ENCODE measurements at places on chromosomes 2 and 18.
A peak's percentile ranks its signal among the peaks of the same experiment; 100 is the strongest.

DNA sequence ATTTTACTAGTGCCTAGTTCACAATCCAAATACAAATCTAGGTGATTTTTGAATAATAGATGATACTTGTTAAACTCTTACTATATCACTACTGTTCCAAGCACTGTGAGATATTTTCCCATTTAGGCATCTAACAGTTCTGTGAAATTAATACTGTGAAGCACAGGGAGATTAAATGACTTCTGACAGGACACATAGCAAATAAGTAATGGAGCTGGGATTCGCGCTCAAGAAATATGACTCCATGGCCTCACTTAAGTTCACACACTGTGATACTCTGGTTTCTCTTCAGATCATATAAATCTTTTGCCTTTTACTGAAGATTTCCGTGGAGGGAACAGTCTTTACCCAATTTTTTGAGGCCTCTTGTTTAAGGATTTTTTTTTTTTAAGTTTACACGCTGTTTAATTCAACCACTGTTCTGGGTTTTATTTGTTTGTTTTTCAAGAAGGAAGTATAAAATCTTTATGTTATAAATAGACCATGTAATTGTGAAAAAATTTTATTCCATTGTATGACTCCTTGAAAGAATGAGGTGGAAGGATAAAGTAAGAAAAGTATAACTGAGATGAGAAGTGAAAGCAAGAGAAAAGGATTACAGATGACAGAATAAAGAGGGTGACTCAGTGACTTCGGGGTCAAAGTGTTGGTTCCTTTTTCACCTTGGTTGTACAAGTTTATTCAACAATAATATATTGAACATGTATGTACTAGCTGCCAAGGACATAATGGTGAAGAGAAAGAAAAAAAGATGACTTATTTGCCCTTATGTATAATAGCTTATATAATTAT lies 30.2 kb downstream of the RBM45 start:
- peak; percentile 29 for DNase-seq

GRCh38 chr2:226256709-226257376 lies 542.8 kb downstream of the IRS1 start:
- DNase-seq, result peak; percentile 16

DNA sequence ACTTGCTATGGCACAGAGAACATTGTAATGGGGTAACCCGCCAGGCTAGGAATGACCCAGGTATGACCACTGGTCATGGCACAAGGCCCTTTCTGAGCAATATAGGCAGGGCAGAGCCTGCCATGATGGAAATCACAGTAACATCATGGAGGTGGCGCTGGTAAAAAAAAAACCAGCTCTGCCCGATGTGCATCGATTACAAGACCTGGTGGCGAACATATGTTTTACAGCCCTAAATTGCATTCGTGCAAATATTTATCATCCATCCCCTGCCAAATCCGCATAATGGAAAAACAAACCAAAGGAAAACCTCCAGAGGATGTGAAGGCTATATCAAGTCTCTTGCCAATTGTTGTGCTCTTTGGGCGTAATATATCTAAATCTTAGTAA lies 60.6 kb downstream of the SEMA4F start:
- DNase-seq, result no peak

DNA sequence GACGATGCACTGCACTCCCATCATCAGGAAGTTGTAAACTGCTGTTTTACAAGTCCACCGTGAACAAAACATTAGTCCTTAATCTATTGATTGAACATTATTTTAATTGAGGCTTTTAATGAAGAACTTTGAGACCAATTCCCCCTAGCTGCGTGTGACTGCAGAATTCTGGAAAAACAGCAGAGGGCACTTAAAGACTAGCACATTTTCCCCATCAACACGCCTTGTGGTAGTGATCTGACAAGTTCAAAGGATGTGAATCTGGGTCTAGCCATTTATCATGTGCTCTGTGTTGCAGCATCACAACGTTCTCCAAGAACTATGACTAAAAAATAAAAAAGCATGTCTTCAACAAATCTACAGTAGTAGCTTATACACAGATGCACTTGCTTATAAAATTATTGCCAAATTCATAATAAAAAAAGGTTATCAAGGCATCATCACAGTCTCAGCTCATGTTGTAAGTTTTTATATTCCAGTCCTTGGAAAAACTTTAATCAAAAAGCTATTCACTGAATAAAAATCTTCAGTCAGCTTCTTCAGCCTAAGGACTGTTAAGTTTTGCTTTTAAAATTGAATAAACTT lies 35.8 kb downstream of the SKOR2 start:
- peak; percentile 6 for DNase-seq

DNA sequence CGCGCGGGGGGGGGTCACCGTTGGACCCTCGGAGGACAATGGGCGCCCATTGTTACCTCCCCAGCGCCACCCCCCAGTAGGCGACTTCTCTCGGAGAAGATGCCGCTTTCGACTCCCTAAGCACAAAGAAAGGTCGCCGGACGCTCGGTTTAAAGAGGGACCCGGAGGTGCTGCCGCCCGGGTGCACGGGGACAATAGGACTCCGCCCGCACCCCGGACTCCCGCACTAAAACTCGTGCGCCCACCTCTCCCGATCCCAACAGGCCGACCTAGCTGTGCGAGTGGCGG lies 318 bp upstream of the CDC42EP3 start:
- DNase-seq, result no peak

- DNase-seq, result no peak
These were observed 3.2 kb downstream of the SH3YL1 start for GRCh38 chr2:260507-261161.

DNA sequence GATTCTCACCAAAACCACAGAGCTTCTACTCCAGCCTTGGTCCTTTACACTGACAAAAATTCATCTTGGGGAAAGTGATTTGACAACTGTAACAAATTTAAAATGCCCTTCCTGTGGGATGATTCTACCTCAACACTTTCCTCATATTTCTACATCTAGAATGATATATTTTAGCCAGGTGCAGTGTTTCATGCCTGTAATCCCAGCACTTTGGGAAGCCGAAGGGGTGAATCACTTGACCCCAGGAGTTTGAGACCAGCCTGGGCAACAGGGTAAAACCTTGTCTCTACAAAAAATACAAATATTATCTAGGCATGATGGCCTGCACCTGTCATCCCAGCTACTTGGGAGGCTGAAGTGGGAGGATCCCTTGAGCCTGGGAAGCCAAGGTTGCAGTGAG lies 408.6 kb downstream of the CDH7 start:
- DNase-seq, result no peak

DNA sequence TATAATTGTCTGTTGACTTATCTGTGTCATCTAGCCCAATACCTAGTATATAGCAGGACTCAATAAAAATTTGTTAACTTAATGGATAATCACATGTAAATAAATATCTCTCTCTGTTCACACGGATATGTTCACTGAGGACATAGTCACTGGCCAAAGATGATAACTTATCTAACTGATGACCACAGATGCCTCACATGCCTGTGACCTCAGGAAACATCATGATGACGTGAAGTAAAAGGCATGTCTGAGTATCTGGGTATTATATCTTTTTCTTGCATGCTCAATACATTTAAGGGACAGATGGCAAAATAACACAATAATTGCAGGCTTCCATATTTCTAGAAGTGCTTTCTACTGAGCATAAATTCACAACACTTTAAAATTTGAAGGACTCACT lies 41.4 kb upstream of the PARD3B start:
- DNase-seq, result no peak

- DNase-seq, result no peak
These were observed 16.2 kb downstream of the ATIC start for GRCh38 chr2:215328066-215328465.

- DNase-seq, result no peak
These were observed 79.2 kb downstream of the ZNF532 start for GRCh38 chr18:58943896-58944295.

- DNase-seq, result peak; percentile 63
These were observed 11.4 kb downstream of the RAB31 start for GRCh38 chr18:9719421-9719981.

DNA sequence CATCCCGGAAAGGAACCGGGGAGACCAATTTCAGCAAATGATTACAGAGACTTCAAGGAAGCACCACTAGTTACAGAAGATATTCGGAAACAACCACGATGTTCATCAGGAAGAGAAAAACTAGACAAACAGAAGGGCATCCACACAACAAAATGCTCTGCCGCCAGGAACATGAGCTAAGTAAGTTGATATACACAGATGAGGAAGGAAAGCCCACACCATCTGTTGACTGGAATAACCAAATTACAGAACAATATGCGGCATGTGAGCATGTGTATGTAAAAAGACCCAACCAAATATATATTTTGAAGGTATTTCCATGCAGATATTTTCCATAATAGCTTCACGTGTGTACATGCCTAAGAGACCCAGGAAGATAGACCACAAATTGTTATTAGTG lies 47.0 kb downstream of the ACKR3 start:
- peak; percentile 57 for DNase-seq

DNA sequence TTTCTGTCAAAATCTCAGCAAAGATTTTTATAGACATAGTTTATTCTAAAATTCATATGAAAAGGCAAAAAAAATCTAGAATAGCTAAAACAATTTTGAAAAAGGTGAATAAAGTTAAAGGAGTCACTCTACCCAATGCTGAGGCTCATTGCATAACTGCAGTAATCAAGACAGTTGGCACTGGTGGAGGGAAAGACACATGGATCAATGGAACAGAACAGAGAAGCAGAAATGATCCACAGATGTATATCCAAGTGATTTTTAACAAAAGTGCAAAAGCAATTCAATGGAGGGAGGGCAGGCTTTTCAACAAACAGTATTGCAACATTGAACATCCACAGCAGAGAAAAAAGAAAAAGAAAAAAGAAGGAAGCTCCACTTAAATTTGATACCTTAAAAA lies 162.8 kb downstream of the RBM43 start:
- DNase-seq, result no peak

- no peak for DNase-seq
These were observed 51.0 kb upstream of the FAHD2A start for GRCh38 chr2:95351598-95351915.

- no peak for DNase-seq
These were observed 46.5 kb upstream of the SULT1C3 start for GRCh38 chr2:108193251-108193650.

- no peak for DNase-seq
These were observed 3.9 kb downstream of the DTNB start for GRCh38 chr2:25669520-25669919.

GRCh38 chr2:151189125-151189524 lies 72.5 kb downstream of the RBM43 start:
- DNase-seq, result no peak

DNA sequence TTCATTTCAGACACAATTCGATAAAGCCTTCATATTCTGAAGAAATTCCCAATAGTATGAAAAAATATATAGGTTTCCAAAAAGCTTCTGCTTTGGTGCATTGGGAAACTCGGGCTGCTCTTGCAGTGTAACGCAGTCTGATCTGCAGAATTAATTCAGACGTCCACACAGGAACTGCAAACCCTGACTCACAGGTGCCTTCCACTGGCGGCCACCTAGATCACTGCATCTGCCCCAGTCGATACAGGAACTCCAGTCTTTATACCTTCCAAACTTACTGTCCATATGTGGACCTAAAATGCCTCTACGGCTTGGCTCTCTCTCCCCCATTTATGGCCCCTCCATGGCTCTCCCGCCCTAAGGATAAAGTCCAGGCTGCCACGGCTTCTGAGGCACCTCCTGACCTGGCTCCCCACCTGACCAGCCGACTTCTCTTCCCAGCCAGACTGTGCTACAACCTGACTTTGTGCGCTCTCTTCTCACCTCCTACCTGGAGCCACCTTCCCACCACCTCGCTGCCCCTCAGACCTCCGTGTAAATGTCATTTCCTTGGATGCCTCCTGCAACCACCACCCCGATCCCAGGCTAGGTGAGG lies 39.7 kb downstream of the L3MBTL4 start:
- no peak for DNase-seq

- no peak for DNase-seq
These were observed 424.0 kb upstream of the FANCL start for GRCh38 chr2:58665154-58665553.

DNA sequence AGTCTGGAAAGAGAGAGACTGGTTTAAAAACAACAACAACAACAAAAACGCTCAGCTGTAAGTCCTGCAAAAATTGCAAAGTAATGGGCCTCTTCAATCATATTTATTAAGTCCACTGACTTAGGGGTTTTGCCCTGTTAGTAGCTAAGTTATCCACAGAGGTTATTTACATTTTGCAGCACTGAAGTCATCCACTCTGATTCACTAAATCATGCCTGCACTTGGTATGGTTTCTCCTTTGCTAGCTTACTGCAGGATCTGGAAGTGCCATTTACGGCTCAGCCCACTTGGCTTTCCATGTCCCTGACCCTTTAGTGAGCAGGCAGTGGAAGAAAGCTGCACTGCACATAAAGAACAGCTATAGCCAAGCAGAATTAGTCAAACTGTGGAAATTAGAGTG lies 484.4 kb downstream of the NRXN1 start:
- no peak for DNase-seq

DNA sequence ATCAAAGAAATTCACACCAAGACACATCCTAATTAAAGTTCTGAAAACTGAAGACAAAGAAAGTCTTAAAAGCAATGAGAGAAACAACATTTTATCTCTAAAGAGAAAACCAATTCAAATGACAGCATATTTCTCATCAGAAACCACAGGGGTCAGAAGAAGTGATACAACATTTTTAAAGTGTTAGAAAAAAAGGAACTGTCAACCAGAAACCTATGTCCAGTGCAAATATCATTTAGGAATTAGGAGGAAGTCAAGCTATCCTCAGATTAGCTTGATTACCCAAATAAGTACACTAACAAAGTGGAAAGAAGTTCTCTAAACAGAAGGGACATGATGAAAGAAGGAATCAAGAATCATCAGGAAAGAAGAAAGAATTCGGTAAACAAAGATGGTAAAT lies 59.5 kb upstream of the BCL2L11 start:
- DNase-seq, result no peak

DNA sequence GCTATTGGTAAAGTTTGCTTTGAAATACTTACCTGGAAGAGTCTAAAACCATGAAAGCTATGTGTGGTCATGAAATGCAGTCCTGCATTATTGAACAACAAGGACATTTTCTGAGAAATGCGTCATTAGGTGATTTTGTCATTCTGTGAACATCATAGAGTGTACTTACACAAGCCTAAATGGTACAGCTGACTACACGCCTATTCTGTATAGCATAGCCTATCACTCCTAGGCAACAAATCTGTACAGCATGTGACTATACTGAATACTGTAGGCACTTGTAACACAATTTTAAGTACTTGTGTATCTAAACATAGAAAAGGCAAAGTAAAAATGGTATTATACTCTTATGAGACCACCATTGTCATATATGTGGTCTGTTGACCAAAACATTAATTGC lies 8.1 kb downstream of the FAM171B start:
- DNase-seq, result no peak

DNA sequence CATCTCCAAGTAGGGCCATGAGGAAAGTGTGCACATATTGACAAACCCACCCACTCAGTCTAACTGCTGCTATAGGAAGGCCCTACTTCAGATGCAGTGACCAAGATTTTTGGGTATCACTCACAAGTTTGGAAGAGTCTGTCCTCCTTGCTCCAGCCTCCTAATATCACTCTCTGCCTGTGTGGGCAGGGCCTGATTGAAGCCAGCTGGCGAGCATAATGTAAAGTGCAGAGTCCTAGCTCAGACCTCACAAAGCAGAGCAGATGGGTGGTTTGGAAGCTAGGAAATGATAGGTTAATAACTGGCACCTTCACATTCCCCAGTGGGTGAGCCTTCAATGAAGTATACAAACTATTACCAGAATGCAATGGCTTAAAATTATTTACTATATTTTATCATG lies 11.2 kb upstream of the SULT1C3 start:
- peak; percentile 3 for DNase-seq

Data from NCI-H2171 (cell line).